Natural killer cell (primary cell): ENCODE measurements at places on chromosomes 6 and 20. TPM values are rescaled to one million over a fixed set of nuclear protein-coding genes. Genes with fewer than 3 reads are reported as not detected.

GRCh38 chr6:44002593-44003344, 124.5 kb downstream of the MRPL14 start:
- peaks cover 40% of the 10 kb centered on the region for H3K27me3 ChIP-seq
- peaks cover 18% of the 10 kb centered on the region for H3K4me1 ChIP-seq
- no peaks in the 10 kb centered on the region for H3K36me3 ChIP-seq
- H3K4me3 ChIP-seq, result peak overlapping the region; percentile 24
- DNase-seq, result peak; percentile 39

- H3K36me3 ChIP-seq, result no peaks in the 10 kb centered on the region
- no peaks in the 10 kb centered on the region for H3K4me1 ChIP-seq
- no peak overlapping the region for H3K27ac ChIP-seq
- H3K4me3 ChIP-seq, result no peak overlapping the region
- H3K27me3 ChIP-seq, result no peaks in the 10 kb centered on the region
Observed at GRCh38 chr6:31851485-31851832, 11.2 kb downstream of the NEU1 start.

DNA sequence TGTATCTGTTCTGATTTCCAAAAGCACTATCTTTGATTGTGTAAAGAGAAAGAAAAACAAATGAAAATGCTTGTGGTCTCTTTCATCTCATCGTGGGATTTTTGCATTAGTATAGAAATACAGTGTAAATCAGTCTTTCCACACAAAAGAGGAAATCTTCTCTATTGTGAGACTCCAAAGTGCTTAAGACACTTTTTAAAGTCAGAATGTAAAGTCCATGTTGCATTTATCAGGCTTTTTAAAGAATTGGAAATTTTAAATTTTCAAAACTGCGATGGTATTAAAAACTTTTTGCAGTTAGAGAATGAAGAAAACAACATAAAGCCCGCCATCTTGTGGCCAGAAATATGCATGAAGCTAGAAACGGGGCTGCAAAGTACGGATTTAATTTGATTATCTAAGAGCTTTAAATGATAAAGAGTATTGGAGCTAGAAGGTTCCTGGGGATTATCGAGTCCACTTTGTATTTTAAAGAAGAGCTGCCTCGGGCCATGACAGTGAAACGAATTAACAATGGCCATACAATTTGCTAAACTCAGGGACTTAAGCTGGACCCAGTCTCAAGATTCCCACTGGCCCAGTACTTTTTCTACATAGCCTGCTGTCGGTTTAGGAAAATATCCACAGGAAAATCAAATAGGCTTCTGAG, 339.6 kb downstream of the ARHGAP18 start:
- H3K4me3 ChIP-seq, result no peak overlapping the region
- peaks cover 12% of the 10 kb centered on the region for H3K4me1 ChIP-seq
- H3K27ac ChIP-seq, result no peak overlapping the region
- peak; percentile 68 for DNase-seq

GRCh38 chr20:63848003-63848911, 13.0 kb upstream of the ABHD16B start:
- H3K27ac ChIP-seq, result no peak overlapping the region
- H3K4me3 ChIP-seq, result no peak overlapping the region
- H3K36me3 ChIP-seq, result no peaks in the 10 kb centered on the region

GRCh38 chr6:132017942-132018341, 66.8 kb upstream of the CCN2 start:
- H3K27me3 ChIP-seq, result no peaks in the 10 kb centered on the region
- H3K36me3 ChIP-seq, result no peaks in the 10 kb centered on the region
- H3K4me1 ChIP-seq, result no peaks in the 10 kb centered on the region
- H3K27ac ChIP-seq, result no peak overlapping the region

- no peak overlapping the region for H3K27ac ChIP-seq
- H3K4me3 ChIP-seq, result no peak overlapping the region
- no peaks in the 10 kb centered on the region for H3K27me3 ChIP-seq
- no peaks in the 10 kb centered on the region for H3K36me3 ChIP-seq
- DNase-seq, result no peak
Observed at GRCh38 chr6:138038142-138038870, 68.9 kb downstream of the PERP start.

TMX4 gene
- 97.9 TPM for total RNA-seq
